ENCODE measurements at places on chromosomes 7 and 10.

- DNase-seq = peak; percentile 43
Observed at GRCh38 chr10:46325021-46325420, 38.2 kb downstream of the ANTXRL start.

- DNase-seq = peak; percentile 42
Observed at GRCh38 chr10:26468700-26469099, 30.6 kb downstream of the APBB1IP start.

DNA sequence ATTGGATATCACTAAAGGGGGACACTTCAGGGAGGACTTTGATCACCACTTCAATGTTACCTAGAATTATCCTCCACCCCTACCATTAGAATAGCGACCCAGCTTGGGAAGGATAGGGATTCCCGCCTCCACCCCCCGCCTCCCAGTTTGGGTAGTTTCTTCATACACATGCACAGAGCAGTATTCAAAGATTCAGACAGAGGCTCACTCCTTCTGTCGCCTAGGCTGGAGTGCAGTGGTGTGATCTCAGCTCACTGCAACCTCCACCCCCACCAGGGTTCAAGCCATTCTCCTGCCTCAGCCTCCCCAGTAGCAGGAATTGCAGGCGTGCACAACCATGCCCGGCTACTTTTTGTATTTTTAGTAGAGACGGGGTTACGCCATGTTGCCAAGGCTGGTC lies 1166.1 kb downstream of the TYW1 start:
- DNase-seq = no peak

DNA sequence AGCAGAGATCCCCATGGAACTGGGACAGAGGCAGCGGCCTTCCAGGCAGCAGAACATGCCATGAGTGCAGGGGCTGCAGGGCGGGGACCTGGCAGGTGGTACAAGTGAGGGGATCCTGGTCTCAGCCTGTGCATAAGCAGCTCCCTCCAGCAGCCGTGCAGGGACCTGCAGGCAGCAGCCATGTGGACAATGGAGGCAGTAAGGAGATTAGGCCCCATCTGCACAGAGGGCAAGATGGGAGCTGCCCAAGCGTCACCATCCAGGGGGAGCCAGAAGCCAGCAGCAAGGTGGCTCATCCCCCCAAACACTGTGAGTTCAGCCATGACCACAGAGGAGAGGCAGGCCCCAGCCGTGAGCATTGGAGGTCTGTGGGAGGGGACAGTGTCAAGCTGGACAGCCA lies 3.1 kb downstream of the DDC start:
- no peak for DNase-seq

GRCh38 chr10:100566561-100566960 lies 30.8 kb downstream of the HIF1AN start:
- DNase-seq = no peak

- DNase-seq = no peak
Observed at GRCh38 chr7:46292741-46293140, 371.7 kb upstream of the IGFBP3 start.

GRCh38 chr7:99249985-99250575 lies 22.6 kb upstream of the MYH16 start:
- DNase-seq = no peak

GRCh38 chr10:1182280-1183032 lies 126.3 kb downstream of the WDR37 start:
- no peak for DNase-seq

- no peak for DNase-seq
Observed at GRCh38 chr7:25731068-25731845, 420.7 kb upstream of the NFE2L3 start.

DNA sequence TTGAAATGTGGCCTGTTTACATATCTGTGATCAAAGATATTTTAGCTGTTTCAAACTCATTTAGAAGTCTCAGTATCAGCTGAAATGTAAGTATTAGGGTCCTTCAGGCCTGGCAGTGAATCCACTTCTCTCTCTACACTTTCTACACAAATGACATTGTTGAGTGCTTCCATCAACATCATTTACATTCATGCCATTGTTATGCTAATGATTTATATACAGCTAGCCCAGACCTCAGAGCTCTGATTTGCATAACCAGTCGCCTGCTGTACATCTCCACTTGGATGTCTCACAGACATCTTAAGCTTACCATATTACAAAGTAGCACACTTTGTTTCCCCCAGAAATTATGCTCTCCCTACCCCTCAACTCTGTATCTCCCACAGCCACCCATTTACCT lies 71.6 kb downstream of the GSDME start:
- no peak for DNase-seq

DNA sequence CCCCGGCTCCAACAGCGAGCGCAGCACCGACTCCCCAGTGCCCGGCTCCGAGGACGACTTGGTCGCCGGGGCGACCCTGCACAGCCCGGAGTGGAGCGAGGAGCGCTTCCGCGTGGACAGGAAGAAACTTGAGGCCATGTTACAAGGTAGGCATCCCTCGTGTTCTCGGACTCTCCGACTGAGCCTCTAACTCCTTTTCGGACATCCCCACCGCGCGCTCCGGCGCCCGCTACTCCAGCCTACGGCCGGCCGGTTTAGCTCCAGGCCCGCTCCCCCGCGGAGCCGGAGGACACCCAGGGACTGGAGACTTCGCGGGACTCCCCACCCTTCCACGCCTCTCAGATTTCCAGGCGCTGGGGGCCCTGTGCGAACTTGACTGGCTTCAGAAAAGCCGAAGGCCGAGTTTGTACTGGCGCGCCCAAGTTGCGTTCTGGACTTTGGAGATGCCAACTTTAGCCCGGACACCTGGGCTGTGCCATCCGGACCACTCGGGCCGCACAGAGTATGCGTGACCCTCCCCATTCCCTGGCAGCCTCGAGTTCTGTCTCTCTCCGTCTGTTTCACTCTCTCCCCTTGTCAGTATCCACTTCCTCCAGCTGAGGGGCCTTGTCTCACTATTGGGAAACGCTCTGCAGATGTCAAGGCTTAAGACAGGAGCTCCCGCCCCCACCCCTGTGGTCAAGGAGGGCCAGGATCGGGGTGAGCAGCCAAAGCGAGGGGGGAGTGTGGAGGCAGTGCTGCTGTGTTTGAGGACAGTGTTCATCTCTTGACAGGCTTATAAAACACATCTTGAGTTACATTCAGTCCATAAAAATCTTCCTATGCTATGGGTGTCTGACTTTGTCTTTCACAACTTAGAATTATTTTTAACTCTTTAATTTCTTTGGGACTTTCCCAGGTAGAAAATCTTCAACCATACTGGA lies 777 bp downstream of the BICC1 start:
- peak; percentile 70 for DNase-seq

DNA sequence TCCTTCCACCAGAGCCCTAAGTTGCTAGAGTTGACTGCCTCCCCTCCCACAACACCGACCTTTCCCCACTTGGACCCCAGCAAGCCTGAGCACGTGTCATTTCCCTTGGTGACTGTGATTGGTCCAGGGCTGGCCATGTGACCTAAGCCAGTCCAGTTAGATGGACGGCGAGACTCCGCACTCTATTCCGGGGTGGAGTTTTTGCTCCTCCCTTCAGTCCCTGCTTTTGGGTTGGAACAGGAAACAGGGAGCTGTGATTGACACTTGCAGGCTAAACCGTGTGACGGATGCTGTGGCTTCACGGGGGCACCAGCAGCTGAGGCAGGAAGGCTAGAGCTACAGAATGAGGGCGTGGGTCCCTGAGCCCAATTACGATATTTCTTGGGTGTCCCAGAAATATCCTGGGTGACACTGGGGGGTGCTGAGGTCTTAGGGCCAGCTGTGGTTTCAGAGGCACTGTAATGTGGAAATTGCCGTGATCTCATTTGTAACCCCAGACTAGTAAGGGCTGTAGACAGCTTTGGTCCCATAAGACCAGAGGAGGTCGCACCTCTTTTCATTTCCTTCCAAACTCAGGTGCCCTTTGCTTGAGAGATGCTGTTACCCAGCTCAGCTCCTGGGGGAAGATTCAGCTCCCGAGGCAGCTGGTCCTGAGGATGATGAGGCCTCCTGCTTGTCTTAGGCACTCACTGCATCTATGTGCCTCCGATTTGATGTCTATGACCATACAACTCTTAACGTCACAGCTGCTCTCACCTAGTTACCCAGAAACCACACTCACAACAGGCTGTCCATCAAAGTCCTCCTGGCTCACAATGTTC lies 102.7 kb upstream of the NPTX2 start:
- DNase-seq = no peak

GRCh38 chr10:110368002-110368401 lies 63.3 kb upstream of the SMNDC1 start:
- no peak for DNase-seq

GRCh38 chr10:26779176-26779860 lies 81.4 kb downstream of the ABI1 start:
- DNase-seq = no peak

DNA sequence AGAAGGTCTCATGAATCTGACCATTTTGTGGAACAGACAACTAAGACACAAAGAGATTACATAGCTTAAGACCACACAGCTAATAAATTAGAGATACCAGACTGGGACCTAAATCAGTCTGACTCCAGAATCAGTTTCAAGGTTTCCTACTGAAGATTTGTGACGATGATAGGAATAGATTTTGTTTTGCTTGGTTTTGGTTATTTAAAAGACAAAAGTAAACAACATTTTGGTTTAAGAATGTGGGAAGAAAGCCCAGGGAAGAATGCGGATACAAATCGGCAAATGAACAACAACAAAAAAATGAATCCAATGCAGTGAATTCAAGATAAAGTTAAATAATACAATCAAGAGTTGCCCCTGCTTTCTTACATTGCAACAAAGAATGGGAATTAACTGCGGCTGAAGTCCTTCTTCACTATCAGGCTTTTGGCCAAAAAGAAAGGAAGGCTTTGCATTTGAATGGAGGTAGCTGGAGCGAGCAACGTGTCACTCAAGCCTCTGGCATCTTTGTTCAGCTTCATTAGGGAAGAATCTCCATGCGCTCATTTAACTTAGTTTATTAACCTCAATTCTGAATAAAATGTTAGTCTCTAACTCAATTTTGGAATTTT lies 210.8 kb downstream of the ADAM12 start:
- DNase-seq = no peak

DNA sequence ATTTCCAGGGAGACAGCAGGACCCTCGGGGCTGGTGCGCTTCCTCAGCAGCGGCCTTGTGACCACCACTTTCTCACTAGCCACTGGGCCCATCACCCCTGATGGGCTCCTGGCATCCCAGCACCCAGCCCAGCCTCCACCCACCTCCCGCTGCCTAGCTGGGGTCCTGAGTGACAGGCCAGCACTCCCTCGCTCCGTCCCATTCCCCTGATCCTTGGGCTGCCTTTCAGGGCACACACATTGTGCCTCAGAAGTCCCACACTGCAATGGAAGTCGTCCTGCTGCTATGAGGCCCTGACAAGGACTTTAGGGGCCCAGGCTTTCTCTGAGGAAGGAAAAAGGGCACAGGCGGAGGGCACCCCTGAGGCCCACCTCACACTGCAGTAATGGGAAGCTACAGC lies 12.4 kb downstream of the CAMK2B start:
- DNase-seq = no peak

GRCh38 chr10:86922553-86922961 lies 34.9 kb downstream of the MMRN2 start:
- DNase-seq = no peak

DNA sequence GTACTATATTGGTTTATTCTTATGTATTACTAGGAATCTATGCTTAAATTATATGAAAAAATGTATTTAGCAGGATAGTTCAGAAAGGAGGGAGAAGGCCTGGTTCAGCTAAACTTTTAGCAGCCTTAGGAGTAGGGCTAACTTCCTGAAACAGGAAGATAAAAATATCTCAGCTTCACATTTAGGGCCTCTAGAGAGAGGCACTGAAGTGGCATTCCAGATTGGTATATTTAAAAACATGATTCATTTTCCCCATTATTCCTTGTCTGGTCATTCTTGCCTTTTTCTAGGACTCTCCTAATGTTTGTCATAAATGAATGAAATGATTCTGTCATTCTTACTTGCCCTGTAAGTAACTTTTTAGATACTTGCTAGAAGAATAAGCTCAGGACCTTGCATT lies 63.0 kb upstream of the CYP26C1 start:
- DNase-seq = peak; percentile 21

DNA sequence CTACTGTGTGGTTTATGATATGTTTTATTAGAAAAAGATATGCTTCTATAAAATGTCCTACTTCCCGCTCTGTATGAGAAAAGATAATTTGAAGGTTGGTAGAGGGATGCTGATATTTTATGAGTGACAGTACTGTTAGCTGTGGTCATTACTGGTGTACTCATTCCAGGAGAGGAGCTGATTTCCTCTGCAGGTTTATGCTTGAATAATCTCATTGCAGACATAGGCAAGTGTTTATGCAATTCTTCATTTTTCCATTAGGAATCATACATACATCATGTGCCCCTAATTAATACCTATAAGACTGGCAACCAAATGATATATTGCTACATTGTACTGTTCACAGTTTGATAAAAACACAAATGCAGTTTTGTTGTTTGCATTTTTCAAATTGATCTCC lies 269.4 kb downstream of the MALRD1 start:
- no peak for DNase-seq

- DNase-seq = no peak
Observed at GRCh38 chr10:71159892-71160291, 52.5 kb upstream of the UNC5B start.

DNA sequence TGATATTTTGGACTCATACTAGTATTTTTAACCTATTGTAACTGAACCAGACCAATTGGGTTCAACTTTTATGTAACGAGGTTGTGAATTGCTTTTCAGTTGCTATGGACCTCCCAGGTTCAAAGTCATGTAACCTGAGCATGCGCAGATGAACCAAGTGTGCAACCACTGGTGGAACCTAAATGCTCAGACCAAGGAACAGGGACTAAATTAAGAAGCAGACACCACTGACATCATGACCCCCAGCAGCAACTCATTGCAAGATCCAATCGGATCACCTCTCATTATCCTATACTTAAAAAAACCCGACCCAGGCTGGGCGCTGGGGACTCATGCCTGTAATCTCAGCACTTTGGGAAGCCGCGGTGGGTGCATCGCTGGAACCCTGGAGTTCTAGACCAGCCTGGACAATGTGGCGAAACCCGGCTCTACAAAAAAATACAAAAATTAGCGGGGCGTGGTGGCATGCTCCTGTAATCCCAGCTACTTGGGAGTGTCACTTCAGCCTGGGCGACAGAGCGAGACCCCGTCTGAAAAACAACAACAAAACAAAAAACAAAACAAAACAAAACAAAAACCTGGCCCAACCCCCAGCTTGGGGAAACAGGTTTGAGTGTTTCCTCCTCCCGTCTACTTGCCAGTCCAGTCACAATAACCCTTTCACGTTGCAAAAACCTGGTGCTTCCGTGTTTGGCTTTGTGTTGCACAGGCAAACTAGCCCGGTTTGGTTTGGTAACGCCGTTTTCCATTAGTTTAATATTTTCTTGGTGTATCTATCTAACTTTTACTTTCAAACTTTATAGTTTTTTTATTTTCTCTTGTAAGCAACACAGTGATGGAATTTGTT lies 11.3 kb upstream of the ZNF518A start:
- DNase-seq = no peak

DNA sequence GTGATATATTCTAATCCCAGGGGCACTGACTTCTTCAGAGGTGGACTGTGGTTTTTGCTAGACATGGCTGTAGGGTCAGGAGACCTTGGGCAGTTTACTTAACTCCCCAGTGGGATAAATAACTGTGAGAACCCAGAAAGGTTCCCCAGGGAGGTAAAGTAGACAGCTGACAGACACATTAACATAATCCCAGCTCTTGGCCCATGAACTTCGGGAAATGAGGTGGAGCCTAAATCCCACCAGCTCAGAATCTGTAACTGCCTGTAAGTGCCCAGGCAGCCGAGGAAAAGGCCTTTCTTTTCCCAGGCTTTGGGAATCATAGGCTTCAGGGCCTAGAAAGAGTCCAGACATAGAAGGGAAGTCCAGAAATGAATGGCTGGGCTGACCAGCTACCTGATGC lies 106.0 kb downstream of the LRRC18 start:
- no peak for DNase-seq

GRCh38 chr10:105586451-105587098 lies 945.5 kb downstream of the SORCS3 start:
- no peak for DNase-seq

- no peak for DNase-seq
Observed at GRCh38 chr10:50837095-50837494, 48.3 kb downstream of the A1CF start.

Data from GM23248 (cell line).